ENCODE measurements at places on chromosomes 12 and 14.

- no peak for DNase-seq
These were observed 21.7 kb downstream of the TAOK3 start for GRCh38 chr12:118350908-118351559.

DNA sequence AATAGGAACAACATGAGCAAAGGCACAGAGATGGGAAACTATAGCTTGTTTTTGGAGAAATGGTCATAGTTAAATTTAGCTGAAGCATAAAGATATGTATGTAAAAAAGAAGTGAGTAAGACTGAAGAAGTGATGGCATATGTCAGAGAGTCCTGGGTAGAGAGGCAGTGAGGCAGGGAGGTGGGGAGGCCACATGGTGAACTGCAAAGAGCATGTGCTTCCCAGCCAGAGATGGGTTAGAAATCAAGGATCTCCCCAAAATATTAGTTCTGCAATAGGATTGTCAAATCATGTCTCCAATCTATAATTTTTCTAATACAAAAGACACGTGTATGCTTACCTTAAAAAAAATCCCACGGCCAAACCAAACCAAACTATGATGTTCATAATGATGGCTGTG, 82.1 kb upstream of the STXBP6 start:
- DNase-seq, result no peak

DNA sequence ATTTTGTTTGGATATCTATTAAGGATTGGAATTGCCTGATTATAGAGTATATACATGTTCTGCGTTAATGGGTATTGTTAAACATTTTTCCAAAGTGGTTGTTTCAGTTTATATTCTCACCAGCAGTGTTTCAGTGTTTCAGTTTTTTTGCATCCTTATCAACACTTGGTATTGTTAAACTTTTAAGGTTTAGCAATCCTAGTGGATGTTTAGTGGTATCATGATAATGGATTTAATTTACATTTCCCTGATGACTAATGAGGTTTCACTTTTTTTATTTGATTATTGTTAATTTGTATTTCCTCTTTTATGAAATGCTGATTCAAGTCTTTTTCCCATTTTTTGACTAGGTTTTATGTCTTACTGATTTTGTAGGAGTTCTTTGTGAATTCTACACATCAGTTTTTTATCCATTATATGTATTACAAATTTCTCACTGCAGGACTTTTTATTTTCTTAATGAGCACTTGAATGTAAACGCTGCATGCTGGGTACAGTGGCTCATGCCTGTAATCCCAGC, 23.7 kb downstream of the YLPM1 start:
- DNase-seq, result no peak

GRCh38 chr12:106245767-106246166, 2.1 kb downstream of the CKAP4 start:
- no peak for DNase-seq

DNA sequence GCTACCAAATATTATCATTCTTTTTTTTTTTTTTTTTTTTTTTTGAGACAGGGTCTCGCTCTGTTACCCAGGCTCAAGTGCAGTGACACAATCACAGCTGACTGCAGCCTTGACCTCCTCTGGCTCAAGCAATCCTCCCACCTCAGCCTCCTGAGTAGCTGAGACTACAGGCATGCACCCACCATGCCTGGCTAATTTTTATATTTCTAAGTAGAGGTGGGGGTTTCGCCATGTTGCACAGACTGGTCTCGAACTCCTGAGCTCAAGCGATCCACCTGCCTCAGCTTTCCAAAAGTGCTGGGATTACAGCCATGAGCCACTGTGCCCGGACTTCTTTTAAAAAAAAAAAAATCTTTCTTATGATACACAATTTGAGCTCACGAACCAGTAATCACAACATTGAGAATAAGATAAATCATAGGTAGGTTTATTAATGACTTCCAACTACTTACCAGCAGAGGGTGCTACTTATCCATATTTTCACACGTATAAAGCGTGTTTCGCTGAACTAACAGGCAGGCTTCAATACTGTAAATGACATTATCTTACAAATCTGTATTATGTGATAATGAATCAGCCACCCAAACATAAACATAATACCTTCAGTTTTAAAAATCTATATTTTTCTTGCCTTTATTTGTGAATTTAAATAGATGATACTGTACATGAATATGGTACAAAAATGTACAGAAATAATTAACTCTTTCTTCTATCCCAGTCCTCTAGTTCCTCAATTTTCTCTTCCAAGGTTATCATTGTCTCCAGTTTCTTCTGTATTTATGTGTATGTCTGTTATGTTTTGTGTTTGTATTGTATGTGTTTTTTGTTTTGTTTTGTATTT, 42.5 kb upstream of the BCAT1 start:
- DNase-seq, result no peak

DNA sequence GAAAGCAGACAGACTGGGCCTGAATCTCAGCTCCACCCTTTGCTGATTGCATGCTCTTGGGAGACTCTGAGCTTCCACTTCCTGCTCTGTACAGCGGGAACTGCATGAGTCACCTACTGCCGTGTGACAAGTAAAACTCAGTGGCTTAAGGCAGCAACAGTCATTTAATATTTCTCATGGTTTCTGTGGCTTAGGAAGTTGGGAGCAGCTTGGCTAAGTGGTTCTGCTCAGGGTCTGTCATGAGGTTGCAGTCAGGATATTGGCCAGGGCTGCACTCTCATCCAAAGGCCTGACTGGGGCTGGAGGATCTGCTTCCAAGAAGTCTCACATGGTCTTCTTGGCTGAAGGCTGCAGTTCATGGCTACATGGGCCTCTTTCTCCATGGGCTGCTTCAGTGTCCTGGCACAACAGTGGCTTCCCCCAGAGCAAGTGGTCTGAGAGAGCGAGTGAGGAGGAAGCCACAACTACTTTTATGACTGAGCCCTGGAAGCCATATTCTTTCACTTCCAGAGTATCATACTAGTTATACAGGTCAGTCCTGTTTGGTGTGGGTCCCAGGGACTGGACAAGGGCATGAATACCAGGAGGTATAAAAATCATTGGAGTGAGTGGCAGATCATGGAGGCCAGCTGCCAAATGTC, 49.7 kb downstream of the FAM222A start:
- no peak for DNase-seq

- no peak for DNase-seq
These were observed 38.3 kb downstream of the YLPM1 start for GRCh38 chr14:74801396-74801795.

DNA sequence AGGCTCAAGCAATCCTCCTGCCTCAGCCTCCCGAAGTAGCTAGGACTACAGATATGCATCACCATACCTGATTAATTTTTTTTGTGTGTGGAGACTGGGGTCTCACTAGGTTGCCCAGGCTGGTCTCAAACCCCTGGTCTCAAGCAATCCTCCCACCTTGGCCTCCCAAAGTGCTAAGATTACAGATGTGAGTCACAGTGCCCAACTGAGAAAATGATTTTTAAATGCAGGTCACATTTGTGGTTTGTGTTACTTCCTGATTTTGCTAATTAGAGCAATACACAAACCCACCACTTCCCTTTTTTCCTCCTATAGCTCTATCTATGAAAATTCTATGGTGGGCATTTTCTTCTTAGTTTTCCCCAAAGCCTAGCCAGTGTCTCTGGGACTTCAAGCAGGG, 45.5 kb upstream of the TMEM263 start:
- DNase-seq, result no peak

DNA sequence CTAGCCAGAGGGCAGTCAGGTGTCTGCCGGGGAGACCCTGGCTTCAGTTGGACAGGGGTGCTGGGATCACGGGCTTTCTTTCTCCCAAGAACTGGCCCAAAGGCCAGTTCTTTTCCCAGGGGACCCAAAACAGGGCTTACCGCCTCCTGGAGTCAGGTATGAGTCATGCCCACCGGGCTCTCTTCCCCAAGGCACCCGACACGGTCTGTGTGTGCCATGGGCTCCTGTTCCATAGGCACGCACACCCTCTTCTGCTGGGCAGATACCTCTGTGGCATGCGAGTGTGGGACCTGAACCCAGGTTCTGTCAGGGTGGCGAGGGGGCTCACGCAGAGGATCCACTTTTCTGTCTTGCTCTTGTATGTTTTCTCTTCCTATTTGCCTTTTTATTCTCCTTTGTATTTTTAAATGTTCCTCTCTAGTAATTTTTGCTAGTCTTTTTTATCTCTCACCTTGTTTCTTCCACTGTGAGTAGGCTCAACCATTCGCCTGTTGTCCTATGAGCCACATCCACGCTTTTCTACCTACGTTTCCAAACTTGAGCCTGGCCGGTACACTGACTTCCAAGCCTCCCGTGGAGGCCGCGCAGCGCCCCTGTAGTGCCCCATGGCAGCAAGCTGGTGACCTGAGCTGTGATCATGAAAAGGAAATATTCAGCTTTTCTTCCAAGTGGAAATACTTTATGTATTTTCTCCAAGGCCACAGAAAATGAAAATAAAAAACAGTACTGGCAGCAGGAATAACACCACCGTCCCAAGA, 362.2 kb downstream of the CACNA1C start:
- DNase-seq, result no peak

- DNase-seq, result no peak
These were observed 20.9 kb upstream of the IFNG-AS1 start for GRCh38 chr12:67968321-67968720.
